T-helper 22 cell (primary cell): ENCODE measurements at places on chromosomes 13 and 19.

- no peak for DNase-seq
Measured at GRCh38 chr13:46388846-46389245, 1.8 kb upstream of the RUBCNL start.

- DNase-seq: no peak
Measured at GRCh38 chr13:30129411-30129810, 177.9 kb downstream of the KATNAL1 start.

GRCh38 chr13:113074401-113074800, 31.2 kb upstream of the F7 start:
- no peak for DNase-seq

DNA sequence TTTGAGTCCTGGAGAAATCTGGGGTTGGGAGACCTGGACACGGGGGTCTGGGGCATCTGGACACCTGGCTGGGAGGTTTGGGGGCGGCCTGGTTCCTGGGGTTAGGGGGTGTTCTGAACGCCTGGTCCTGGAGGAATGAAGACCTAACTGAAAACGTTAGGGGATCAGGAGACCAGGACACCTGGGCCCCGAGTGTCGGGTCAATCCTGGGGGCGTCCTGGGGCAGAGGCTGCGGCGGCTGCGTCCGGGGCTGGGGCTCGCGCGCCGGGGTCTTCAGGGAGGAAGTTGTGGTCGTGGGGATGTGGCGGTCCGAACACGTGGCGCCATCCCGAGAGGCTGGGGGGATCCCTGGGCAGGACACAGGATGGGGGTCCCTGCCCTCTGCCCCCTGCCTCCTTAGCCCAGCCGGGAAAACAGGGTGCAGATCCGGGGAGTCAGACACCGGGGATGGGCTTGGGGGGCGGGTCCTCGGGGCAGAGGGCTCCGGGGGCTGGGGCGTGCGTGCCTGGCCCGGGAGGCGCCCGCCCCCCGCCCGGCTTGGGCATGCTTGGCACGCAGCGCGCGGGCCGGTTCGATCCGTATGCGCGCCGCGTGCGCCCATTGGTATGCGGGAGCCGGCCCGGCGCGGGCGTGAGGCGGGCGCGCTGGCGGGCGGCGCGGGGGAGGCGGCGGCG, 632 bp downstream of the NPAS1 start:
- DNase-seq: no peak

DNA sequence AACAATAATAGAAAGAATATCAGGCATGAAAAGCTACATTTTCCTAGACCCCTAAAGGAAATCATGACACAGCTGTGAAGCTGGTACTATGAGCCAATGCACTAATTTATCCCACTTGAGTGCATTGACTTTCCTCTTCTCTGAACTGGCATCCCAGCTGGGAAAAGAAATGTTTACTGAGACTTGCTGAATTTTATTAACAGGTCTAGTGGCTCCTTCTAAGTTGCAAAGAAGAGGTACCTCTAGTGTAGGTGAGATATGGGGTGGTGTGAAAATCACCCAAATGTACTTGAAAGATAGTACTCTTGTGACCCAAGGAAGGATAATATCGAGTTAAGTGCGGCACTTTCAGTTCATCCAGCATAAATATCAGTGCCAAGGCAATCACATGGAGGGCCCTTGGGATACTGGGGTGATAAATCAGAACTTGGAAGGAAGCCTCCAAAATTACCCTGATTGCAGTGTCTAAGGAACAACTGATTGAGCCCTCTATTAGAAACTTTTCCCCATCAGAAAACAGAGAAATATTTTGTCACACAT, 369.2 kb downstream of the PCDH9 start:
- DNase-seq: no peak

- DNase-seq: no peak
Measured at GRCh38 chr13:36981156-36981743, 17.9 kb downstream of the ALG5 start.

GRCh38 chr13:60155978-60156377, 7.8 kb downstream of the DIAPH3 start:
- no peak for DNase-seq

DNA sequence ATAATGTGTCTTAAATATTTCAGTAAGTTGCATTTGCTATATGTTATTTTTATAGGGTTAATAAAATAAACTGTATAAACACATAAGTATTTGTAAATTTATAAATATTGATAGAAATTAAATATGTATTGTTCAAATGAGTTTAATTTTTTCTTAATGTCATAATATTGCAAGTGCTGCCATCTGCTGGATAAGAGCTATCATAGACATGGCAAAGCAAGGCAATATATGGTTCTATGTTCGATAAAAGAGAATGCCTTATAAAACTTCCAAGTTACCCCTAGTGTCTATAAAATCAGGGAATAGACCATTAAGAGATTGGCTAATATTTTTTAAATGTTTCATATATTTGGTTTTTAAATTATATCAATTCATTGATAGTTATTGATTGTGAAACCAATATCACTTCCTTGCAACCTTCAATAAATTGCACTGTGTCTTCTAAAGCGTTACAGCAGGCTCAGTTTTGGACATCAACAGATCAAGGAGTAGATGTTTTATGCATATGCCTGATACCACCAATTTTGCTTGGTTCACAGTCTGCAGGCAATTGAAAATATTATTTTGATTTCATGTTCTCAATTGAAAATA, 29.0 kb upstream of the SLITRK6 start:
- DNase-seq: no peak

DNA sequence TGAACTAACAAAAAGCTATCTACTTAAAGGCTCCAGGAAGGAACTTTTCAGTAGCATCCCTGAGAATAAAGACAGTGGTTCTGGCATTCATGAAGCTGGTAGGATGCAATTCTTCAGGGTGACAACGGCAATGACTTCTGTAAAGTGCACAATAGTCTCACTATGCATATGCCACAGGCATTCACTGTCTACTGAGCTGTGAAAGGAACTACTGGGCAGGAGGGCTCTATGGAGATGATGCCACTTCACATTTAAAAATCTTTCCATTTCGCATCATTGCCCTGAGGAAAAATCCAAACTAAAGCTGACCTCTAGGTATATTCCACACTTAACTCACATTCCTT, 2020.6 kb upstream of the PCDH20 start:
- DNase-seq: no peak

DNA sequence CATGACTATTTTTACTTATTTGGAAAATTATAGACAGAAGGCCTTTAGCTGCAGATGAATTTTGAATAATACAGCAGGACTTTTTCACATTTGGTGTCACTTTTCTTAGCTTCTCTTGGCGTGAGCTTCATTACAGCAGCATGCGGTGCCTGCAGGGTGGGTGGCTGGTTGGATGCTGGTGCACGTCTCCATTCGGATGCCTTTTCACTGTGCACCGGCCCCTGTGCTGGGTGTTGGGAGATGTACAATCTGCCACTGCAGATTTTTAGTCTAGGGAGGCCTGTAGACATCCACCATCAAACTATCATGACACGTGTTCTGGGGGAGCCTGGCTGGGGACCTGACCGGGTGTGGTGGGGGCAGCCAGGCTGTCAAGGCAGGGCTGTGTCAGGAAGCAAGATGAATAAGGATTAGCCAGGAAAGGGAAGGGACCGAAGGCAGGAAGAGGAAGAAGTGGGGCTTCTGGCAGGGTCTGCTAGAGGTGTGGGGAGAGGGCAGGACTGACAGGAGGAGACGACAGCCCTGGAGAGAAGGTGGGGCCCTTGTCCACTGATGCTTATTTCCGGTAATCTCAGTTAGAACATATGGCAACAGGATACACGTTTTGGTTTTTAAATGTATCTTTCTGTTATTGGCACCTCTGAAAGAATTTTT, 88.8 kb downstream of the ARHGEF7 start:
- no peak for DNase-seq

- peak; percentile 76 for DNase-seq
Measured at GRCh38 chr19:40466219-40466984, 399 bp upstream of the SPTBN4 start.

DNA sequence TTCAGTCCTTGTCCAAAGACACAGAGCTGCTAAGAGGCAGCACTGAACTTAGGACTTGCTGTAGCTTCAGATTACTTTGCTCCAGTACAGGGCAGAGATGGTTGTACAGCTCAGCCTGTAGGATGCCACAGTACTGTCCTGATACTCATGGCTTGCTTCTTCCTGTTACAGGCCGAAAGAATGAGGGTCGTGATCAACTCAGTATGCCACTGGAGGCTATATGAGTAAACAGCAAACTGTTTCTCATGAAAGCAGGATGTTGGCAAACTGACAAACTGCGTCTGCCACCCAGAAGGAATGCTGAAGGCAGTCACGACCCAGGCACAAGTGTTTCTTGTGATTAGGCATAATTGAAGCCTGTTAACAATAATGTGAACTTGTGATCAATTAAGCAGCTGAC, 2.8 kb downstream of the ZNF749 start:
- no peak for DNase-seq

DNA sequence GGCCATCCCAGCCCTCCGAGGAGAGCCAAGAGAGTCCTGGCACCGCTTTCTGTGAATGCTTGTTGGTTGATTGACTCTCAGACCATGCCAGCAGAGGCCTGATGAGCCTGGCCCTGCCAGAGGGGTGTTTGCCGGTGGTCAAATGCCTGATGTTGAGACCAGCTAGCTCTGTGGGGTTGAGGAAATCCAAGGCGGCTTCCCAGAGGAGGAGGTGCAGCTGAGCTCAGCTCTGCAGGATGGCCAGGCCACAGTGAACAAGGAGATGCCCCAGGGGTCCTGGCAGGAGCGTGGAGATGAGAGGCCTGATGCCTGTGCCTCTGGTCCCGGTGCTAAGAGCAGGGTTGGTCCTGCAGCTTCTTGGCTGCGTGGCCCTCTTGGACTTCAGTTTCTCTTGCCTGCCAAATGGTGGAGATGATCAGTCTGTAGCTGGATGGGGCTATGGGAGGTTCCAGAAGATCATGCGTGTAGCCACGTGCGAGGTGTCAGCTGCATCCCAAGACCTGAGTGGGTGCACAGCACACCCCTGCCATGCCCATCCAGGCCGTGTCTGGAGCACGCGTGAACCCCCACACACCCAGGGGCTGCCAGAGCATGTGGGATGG, 16.8 kb downstream of the NFIC start:
- no peak for DNase-seq

DNA sequence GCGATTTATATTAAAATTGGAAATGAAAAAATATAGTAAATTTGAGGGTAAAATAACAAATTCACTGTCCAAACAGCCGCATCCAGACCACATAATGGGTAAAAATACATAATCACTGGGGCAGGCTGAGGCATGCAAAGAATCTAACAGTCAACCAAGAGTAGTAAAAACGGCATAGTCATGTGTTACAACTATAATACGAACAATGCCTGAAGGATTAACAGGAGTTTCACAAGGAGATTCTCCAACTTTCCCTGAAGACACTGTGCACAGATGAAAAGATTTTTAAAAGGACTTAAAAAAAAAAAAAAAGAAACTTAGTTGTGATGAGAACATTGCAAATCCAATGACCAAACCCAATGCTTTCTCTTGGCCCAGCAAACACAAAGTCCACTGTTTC, 20.4 kb upstream of the ATXN8OS start:
- no peak for DNase-seq

DNA sequence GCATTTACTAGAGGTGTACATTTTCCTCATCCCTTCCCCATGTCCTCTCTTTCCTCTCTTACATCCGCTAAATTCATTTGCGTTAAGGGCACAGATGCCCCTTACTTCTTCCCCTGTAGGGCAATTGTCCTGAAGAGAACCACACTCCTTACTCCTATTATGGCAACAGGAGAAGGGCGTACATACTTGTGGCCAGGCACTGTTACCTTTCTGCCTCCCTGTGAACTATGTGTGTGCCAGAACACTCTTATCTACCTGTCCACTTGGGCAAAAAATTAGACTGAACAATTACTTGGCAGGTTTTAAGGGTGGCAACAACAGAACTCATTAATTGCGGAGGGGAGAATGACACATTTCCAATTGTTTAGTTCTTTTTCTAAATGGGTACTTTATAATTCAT, 152.5 kb downstream of the RGCC start:
- no peak for DNase-seq

DNA sequence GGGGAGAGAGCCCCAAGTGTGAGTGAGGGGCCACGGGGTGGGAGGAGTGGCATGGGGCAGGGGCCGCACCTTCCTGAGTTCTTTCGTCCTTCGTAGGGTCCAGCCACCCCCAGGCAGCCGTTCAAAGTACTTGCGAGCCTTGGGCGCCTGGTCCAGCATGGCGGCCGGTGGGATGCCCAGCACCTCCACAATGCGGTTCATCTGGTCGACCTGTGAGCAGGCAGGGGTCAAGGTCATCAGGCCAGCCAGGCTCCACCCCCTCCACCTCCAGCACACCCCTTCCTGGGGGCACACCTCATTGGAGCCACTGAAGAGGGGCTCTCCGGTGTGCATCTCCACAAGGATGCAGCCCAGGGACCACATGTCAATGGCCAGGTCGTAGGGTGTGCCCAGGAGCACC, 6.7 kb downstream of the DYRK1B start:
- no peak for DNase-seq

- DNase-seq: no peak
Measured at GRCh38 chr13:73741111-73741510, 393.1 kb downstream of the KLF12 start.

- no peak for DNase-seq
Measured at GRCh38 chr13:26343816-26344215, 89.9 kb downstream of the CDK8 start.
